ENCODE measurements at places on chromosomes 4 and X.
A peak's percentile ranks its signal among the peaks of the same experiment; 100 is the strongest.

DNA sequence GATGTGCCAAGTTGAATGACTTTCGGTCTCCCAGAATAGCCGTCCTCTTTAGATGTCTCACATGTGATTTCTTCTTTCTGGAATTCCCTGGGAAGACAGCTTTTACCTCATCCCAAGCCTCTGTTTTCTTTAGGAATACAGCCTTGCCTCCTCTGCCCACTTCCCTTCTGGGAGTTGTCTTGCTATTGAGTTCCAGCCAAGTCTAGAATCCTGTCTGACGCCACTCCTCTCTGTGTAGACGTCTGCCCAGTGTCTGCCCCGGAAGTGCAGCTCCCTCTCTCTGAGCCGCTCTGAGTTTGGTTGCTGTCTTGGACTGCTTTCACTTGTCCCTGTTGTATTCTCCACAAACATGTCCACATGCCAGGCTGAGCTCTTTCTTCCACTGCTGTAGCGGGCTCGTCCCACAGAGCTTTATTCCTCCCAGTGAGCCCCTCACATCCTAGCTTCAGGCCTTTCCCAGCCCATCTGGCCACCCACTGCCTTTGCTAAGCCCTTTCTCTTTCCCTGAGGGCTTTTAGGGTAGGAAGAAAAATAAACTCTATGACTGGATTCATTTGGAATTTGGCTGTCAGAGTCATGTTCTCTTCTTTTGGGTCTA is 9.0 kb upstream of the IGFBP7 start:
- no peak for DNase-seq

GRCh38 chr4:16843831-16844508 is 54.5 kb downstream of the LDB2 start:
- no peak for DNase-seq

DNA sequence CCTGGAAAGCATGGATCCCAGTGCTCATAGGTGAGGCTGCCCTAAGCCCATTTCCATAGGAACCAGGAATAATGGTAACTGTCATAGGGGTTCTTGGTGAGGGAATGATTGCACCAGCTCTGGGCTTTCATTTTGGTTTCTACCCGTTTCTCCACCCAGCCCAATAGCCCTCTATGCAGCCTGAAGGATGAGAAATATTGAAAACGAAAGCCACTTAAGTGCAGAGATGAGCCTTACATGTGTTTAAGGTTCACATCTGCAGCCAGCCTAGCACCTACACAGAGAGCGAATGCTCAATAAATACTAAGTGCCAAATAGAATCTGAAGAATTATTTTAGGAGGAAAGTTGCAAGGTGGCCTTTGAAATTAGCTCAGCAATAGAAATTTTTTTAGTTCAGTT is 60.4 kb downstream of the MCF2 start:
- no peak for DNase-seq

DNA sequence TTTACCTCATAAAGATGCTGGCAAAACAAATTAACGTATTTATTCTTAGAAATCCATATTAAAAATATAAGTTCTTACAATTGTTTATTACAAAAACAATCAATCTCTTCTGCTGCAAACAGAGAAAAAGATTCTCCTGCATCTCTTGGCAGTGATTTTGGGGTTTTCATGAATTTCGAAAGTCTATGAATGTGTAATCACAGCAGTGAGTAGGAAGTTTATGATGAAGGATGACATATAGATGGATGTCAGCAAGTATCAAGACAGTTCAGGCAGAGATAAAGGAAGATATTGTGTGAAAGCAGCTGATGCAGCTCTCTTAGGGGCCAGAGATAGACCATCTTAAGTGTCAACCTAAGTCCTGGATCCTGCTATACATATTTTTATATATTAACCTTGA is 196.9 kb upstream of the BANK1 start:
- DNase-seq, result no peak

GRCh38 chr4:143023239-143023918 is 161.3 kb upstream of the USP38 start:
- DNase-seq, result no peak

- DNase-seq, result no peak
Observed at GRCh38 chr4:73528171-73528570, 46.6 kb downstream of the AFM start.

DNA sequence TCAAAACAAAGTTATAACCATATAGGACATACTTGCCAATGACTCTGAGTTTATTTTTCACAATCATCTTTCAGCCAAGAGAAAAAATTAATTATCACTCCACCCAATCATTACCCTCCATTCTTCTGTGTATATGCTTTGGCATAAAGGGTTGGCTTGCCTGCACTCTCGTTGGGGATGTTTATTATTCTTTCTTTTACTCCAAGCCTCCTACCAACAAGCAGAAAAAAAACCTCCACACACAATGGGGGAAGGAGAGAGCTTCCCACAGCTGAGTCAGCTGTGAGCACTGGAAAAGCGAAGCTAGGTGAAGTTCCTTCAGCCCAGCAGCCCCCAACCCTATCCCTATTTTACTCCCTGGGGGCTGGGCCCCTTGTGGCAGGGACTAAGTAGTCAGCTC is 1.5 kb downstream of the OPHN1 start:
- DNase-seq, result no peak

- DNase-seq, result no peak
Observed at GRCh38 chr4:41550308-41550707, 12.4 kb downstream of the LIMCH1 start.

DNA sequence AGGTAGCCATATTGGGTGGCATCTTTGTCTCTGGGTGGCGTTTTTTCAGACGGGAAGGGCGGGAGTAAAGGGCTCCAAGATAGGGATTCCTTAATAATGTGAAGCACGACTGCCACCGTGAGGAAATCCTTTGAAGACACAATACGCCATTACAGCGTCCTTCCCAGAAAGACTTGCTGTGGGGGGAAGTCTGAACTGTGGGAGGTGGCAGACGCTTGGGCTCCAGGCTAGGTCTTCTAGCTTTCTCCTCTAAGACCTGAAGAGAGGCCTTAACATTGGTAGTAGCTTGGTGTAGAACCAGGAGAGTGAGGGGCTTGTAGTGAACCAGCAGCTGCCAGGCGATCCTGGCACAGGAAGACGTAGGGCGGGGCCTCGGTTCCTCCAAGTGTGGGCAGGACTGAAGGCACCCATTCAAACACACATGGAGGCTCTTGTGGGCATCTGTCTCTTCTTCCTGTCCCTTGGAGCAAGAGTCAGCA is 197.3 kb downstream of the OR13H1 start:
- DNase-seq, result no peak

DNA sequence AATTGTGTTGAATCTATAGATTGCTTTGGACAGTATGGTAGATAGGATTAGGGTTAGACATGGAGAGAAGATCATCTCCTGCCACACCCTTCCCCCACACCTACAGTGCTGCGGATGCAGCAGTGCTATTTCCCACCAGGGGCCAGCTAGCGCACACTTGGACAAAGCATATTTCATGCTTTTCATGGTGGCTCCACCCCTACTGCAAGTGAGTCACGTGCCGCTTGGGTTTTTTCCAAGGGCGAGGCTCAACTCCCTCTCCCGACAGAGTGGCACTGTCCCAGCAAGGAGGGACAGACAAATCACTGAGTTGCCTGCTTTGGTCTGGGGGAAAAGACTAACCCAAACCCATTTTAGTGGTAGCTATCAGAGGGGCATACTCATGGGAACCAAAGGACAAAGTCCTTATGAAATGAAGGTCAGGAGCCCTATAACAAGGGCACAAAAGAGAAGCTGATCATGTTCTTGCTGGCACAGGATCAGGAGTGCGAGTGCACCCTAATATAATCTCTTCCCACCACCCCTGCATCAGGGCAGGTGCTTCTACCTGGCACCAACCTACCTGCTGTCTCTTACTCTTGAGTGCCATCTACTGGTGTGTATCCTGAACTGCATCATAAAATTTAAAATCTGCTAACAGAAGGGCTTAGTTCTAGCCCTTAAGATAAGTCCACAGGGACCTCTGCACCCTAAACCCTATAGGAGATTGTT is 55.1 kb upstream of the PGAM4 start:
- no peak for DNase-seq

- no peak for DNase-seq
Observed at GRCh38 chrX:148371291-148371690, 129.1 kb upstream of the AFF2 start.

- DNase-seq, result no peak
Observed at GRCh38 chr4:186693159-186693815, 30.4 kb downstream of the FAT1 start.

- no peak for DNase-seq
Observed at GRCh38 chrX:135403374-135403773, 18.4 kb upstream of the SMIM10L2A start.

DNA sequence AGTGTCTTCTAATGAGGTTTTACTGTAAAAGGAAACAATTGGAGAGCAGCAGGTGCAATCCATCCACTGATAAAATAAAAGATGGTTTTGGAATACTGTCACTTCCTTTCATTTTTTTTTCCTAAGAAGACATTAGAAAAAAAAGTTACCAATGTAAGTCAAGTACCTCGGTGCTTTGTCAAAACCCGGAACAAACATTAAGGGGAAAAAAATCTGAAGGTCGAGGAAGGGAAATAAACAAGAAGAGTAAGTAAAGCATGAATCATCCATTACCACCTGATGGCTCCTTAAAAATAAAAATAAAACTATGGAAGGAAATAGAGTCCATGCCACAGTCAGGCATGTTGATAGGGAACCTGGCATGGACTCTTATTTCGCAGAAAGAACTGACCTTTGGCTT is 15.3 kb upstream of the XPNPEP2 start:
- DNase-seq, result no peak

DNA sequence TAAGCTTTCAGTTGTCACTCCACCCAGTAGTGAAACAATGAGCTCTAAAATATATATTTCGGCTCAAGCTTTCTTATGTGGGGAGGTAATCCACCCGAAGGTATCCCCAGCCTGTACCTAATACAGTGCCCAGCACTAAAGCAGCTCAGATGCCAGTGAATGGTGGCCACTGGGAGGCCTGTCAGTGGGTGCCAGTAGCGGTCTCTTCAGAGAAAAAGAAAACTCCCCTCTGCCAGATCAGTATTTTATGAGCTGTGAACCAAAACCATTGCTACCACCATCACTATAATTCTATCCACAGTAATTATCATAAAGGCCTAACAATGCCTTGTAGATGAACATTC is 835 bp upstream of the NFKB1 start:
- DNase-seq, result no peak

- DNase-seq, result peak; percentile 95
Observed at GRCh38 chrX:386768-387575, at the start of gene PPP2R3B. TSS of gene PPP2R3B (minus strand) at chrX:386907. CDS start at chrX:386691, 216 bp downstream.

GRCh38 chrX:155767051-155767875 is 113.9 kb upstream of the VAMP7 start:
- DNase-seq, result peak; percentile 45

- DNase-seq, result no peak
Observed at GRCh38 chr4:108821351-108821930, 58.6 kb upstream of the ETNPPL start.

DNA sequence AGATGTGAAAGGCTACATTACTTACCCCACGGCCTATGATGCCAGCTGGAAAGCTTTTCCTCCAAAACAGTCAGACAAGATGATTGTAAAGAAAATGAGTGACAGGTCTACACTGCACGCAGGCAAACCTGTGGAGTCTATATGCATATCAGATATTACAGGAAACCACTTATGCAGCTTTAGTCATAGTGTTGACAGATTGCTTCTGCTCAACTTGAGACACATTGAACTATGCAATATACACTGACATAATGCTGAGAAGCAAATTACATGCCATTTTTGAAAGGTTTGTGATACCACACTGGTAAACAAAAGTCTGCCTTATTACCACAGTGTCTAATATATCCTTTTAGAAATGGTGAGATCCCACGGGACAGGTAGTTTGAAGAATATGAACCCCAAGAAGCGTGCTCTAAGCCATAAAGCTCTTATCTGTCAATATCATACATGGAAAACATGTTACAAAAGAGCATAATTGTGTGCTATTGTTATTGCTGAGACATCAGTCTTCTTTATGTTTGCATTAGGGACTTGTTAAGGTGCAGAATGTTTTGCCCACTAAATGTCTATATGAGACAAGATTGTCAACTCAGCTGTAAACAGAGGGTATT is 1835.8 kb upstream of the TENM3 start:
- no peak for DNase-seq

DNA sequence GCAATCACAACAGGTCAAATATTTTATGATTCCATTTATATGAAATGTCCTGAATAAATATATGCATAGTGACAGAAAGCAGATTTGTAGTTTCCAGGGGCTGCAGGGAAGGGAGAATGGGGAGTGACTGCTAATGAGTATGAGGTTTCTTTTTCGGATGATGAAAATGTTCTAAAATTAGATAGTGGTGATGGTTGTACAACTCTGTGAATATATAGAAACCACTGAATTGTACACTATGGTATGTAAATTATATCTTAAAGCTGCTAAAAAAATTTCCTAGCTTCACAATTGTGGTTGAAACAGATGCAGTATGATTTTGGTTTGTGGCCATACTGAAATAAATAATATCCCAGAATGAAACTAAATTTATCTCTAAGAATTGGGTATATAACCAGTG is 12.9 kb upstream of the IL2 start:
- DNase-seq, result no peak

DNA sequence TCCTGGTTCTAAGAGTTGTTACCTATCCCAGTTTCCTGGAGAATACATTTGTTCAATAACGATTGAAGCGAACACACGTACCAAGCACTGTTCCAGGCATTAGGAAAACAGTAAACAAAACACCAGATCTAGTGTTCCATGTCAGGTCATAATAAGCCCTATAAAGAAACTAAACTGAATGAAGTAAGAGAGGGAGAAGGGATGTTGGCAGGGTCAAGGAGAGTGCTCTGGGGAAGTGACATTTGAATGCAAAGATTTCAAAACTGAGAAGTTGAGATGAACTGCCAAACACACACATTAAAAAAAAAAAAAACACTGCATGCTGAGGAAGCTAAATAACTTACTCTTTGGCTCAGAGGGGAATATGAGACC is 14.4 kb upstream of the ENAM start:
- no peak for DNase-seq

Measured in left renal cortex interstitium (tissue), 4 donors.